ENCODE measurements at places on chromosomes 7 and 10.

DNA sequence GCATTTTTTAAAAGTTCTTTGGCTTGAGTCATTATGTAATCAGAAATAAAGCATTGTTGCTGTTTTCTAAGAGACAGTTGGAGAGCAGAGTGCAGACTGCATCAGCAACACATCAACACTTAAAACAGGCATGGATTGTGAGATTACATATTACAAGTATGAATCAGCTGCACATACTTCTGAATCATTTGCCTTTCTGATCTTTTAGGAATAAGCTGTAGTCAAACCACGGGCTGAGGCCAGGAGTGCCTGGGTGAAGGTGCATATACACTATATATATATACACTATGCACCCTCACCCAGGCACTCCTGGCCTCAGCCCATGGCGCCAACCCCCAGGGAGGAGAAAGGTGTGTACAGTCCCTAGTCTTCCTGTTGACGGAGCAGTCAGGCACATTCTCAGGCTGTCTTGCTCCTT is 52.4 kb upstream of the DLX6 start:
- no peak for DNase-seq

DNA sequence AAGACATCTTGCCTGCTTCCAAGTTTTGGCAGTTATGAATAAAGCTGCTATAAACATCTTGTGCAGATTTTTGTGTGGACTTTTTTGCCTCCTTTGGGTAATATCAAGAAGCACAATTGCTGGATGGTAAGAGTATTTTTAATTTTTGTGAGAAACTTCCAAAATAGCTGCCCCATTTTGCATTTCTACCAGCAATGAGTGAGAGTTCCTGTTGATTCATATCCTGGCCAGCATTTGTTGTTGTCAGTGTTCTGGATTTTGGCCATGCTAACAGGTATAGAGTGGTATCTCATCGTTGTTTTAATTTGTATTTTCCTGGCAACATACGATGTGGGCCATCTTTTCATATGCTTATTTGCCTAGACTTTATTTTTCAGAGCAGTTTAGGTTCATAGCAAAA is 53.9 kb downstream of the BTAF1 start:
- no peak for DNase-seq

- no peak for DNase-seq
These were observed 100.2 kb downstream of the GPR85 start for GRCh38 chr7:112986256-112987031.

DNA sequence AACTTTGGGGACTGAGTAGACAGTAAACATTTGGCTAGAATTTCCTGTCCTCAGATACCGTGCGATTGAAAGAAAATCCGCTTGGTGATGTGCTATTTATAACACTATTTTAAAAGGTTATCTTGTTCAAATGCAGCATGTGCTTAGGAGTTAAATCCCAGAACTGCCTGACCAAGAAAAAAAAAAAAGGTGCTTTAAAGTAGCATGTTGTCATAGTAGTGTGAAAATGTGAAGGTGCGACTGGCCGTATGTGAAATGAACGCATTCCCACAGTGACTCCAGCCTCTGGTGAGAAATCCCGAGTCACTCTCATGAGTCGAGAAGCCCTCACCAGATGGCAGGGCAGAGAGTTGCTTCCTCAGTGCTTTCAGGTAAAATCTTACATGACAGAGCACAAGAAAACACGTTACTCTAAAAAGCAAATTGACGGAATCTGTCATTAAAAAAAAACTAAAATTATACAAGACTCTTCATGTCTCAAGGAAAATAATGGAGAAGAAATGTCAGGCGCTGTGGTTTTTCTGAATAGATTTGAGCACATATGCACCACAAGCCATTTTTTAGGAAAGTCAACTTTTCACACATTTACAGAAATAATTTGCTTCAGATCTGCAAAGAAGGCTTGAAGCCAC is 18.4 kb upstream of the KLF6 start:
- peak; percentile 56 for DNase-seq

DNA sequence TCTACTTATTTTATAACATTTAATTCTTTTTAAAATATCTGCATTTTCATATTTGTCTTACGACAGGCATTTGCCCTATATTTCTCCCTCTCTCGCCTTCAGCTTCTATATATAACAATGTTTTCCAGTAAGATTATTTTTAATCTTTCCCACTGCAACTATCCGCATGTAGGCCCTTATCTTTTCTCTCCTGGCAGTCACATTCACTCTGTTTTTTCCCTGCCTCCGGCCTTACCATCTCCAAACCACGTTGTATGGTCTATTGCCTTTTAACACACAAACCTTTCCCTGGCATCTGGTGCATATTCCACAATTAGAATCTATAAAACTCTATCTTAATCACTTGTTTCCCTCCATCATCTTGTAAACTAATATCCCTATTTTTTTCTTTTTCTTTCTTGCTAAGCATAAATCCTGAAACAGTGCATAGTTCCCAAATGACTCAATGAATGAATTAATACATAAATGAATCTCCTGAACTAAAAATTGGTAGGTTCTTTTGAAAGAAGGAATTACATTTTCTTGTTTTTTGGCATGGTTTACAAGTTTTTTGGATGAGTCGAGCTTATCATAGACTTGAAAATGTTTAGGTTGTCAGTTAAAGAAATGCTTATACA is 173.2 kb downstream of the SEMA3A start:
- DNase-seq, result no peak

DNA sequence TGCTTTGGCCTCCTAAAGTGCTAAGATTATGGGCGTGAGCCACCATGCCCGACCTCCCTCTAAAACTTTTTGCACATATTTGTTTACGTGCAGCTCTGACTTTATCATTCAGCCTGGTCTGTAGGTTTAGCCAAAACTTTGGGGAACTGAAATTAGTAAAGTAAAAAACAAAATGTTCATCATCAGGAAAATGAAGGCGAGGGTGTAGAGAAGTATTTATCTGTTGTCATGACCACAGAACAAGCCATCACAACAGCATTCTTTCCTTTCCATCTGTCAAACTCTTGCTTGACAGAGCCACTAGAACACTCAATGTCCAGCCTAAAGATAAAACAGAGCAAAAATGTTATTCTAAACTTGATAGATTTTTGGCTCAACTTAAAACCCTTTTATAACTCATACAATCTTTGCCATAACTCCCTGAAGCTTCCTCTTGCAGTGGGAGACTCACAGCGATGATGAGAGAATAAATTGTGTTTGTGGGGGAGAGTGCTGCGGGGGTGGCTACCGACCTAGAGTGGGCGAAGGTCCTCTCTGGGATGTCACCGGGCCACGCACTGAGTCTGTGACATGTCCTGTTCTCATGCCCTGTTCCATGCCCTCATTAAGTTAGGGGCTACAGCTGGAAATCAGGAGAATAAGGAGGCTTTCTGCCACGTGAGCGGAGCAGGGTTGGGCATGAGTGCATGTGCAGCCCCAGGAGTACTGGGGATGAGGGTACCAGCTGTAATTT is 58.6 kb upstream of the MKRN1 start:
- DNase-seq, result no peak

DNA sequence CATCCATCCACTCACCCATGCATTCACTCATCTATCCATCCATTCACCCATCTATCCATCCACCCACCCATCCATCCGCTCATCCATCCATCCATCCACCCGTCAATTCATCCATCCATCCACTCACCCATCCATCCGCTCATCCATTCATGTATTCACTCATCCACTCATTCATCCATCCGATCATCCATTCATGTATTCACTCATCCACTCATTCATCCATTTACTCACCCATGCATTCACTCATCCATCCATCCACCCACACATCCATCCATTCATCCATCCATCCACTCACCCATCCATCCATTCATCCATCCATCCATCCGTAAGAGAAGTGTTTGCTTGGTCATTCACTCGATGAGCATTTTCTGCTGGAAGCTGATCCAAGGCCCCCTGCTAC is 8.7 kb upstream of the PSMG3 start:
- DNase-seq, result no peak

DNA sequence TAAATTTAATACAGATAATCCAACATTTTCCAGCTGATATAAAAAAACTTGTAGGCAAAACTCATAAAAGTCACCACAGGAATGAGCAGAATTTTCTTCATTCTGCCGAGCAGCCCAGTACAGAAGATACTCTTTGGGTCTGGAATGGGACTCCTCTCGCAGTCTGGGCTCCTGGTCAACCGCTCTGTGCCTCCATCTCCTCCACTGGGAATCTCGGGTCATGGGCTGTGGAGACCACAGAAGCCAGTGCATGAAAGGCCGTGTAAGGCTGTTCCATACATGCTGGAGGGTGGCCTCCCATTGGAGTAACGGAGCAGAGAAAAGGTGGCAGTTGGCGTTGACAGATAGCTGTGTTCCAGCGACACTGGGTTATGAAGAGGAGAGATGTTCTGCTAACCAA is 616.4 kb upstream of the MGMT start:
- no peak for DNase-seq

DNA sequence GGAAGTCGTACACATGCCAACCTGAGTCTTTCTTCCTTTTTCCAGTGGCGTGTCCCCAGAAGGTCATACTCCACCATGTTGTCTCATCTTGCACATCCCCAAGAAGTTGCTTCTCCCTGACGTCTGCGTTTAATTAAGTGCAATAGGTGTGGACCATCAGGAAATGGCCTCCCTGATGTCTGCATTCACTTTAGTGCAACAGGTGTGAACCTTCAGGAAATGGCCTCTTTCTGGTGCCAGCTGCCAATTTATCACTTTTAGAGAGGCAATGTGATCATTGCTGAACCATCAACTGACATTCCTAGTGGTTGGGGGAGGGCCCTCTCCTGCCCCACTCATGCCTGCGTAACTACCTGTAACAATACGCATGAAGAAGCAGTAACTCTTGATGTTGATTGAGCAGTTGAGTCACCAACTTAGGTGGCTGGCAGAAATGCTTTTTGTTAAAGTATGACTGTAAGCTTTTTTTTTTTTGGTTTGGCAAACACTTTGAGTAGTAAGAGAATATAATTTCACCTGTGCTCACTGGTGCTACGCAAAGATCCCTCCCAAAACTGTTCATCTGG is 25.8 kb downstream of the SCIN start:
- no peak for DNase-seq

GRCh38 chr7:117630501-117630900 is 150.7 kb downstream of the CFTR start:
- no peak for DNase-seq

- DNase-seq, result no peak
These were observed 743 bp downstream of the OR2A5 start for GRCh38 chr7:144049491-144049890.

DNA sequence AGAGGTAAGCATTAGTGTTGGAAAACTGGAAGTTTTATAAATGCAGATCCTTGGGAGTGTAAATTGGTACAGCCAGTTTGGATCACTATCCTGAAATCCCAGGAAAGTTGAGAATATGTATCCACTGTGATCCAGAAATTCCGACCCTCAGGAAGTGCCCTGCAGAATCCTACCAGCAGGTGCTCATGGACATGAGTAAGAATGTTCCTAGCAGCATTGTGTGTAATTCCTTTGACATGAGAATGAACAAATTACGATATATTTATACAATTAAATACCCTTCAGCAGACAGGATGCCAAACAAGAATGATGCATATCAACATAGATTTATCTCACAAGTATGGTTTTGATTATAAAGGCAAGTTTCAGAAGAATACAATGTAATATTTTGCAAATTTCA is 181.6 kb downstream of the XPNPEP1 start:
- no peak for DNase-seq

DNA sequence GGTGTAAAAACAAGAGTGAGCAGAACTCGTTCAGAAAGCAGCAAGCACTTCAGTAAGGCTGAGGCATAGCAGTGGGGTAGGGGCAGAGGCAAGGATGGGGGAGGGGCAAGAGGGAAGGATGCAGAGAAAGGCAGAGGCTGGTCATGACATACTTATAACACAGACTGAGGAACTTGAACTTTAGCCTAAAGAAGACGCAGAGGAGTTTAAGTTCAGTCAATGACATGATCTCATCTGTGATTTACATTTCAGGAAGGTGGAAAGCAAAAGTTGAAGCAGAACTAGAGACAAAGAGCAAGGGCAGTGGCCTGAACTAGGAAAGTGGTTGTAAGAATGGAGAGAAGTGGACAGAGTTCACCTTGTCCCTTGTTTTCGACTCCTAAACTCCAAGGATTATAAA is 15.8 kb downstream of the MACC1 start:
- no peak for DNase-seq

DNA sequence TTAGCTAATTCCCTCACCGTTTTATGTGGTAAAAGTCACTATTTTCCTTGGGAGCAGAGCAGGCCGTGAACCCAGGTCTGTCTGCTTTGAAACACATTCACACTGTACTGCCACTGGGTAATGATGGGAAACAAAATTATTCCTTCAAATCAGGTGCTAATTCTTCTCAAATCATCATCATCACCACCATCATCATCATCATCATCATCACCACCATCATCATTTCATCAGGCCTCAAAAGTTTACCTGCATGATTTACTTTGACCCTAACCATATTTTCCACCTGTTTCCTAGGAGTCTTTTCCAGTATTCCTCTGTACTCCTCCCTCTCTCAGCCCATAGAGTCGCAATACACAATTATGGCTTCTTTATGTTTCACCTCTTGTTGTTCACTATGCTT is 220.5 kb downstream of the GLI3 start:
- no peak for DNase-seq

- no peak for DNase-seq
These were observed 296.3 kb upstream of the NRP1 start for GRCh38 chr10:33630761-33631160.

- no peak for DNase-seq
These were observed 54.4 kb downstream of the PRKCQ start for GRCh38 chr10:6525599-6526165.

DNA sequence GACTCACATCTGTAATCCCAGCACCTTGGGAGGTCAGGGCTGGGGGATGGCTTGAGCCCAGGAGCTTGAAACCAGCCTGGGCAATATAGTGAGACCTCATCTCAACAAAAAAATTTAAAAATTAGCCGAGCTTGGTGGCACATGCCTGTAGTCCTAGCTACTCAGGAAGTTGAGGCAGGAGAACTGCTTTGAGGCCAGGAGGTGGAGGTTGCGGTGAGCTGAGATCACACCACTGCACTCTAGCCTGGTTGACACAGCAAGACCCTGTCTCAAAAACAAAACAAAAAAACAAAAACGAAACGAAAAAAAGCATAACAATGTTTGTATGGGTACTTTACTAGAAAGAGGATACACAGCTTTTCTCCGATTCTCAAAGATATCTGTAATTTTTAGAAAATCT is 31.8 kb downstream of the WNT16 start:
- no peak for DNase-seq

DNA sequence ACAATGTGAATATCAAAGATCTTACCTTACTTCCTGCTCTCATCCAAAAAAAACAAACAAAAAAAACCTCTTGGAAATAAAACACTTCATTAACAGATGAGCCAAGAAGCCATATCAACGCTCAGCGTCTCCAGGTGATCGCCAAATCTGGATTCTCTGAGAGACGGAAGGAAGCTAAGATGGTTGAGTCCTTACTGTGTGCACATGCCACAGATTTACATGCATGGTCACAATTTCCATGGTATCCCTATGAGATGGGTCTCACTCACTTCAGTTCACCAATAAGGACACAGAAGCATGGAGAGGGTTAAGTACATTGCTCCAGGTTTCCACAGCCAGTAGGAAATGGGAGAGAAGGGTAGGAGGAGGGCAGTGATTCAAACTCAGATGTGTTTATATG is 1.0 kb downstream of the AOAH start:
- DNase-seq, result no peak

GRCh38 chr7:112226701-112227276 is 20.3 kb downstream of the ZNF277 start:
- DNase-seq, result no peak

GRCh38 chr10:79313320-79313719 is 33.9 kb upstream of the PPIF start:
- DNase-seq, result no peak
